Glutamatergic neuron (in vitro differentiated cells): ENCODE measurements at places on chromosomes 7 and 10.

GRCh38 chr7:47087866-47088265, 494.0 kb downstream of the TNS3 start:
- no peak for DNase-seq

DNA sequence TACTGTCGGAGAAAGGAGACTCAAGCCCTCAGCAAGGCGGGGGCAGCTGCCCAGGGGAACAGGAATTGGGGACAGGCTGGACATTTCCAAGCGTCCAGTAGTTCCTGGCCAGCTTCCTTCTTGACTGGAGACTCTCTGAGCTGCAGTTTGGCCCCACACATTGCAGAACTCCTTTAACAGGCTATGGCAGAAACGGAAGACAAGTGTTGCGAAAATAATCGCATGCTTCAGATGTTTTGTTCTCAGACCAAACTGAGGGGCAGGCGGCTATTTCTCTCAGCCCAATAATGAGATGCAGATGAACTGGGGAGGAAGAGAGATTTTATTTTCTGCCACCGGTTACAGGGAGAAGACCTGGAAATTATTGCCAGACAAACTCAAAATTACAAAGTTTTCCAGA, 88.0 kb upstream of the PFKP start:
- no peak for DNase-seq

- no peak for DNase-seq
These were observed 15.4 kb downstream of the GSDME start for GRCh38 chr7:24741679-24742505.

- DNase-seq, result peak; percentile 40
These were observed 1.2 kb downstream of the CCM2 start for GRCh38 chr7:45001138-45001694.
